NCI-H524 (cell line): ENCODE measurements at places on chromosomes 16 and 17.

GRCh38 chr17:2386400-2387085, 14.3 kb downstream of the MNT start:
- no peak for DNase-seq

- no peak for DNase-seq
Observed at GRCh38 chr16:12084436-12084835, 107.9 kb downstream of the SNX29 start.

DNA sequence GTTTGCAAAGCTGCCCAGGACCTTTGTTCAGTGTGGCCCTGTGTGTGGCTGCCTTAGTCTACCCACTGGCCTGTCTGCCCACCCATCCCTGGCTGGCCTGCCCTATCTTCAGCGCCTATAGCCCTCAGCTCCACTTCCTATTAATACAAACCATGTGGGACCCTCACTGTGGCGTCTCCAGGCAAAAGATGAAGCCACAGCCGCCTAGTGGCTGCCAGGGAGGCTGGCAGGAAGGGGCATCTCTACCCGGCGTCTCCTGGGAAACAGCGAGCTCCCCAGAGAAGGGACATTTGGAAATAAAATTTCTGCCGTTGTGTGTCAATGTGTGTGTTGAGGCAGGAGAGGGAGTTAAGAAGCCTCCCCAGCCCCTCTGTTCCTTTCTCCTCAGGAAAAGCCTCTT, 31.5 kb downstream of the NEUROD2 start:
- DNase-seq, result peak; percentile 53

- no peak for DNase-seq
Observed at GRCh38 chr16:15913046-15913698, 24.8 kb upstream of the CEP20 start.

GRCh38 chr16:18816286-18816685, 14.9 kb upstream of the ARL6IP1 start:
- no peak for DNase-seq
